Stimulated activated CD4-positive, alpha-beta T cell treated with anti-CD3 and anti-CD28 coated beads, Interleukin-2, amount 100 ng/mL, for 48 hours (primary cell): ENCODE measurements at places on chromosomes 11 and 22.

- DNase-seq = no peak
Measured at GRCh38 chr11:3623767-3624458, 17.9 kb downstream of the ART5 start.

DNA sequence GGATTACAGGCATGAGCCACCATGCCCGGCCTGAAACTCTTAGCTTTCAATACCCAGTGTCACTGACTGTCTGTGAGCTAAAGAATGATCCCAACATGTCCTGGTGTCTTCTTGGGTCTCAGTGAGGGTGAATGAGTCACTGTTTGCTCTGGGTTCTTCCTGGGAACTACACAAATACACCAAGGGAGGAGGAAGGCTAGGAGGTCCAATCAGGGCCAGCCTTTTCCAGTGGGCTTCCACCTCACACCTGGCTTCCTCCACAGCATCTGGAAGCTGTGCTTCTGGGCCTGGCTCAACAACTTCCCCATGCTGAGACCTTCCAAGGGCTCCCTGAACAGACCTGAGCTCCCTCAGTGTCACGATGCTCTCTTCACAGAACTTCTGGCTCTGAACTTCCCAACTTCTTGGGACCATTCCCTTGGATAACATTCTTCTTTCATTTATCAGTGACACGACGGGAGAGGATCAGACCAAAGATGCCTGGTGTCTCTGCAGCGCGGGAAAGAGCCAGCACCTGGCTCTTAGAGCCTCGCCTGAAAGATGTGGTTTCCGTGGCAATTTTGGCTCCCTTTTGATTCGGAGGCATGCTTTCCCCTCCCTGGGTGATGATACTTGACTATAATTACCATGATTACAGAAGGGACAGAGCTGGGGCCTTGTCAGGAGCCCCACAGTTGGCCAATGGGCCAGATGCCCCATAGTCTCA, 22.3 kb upstream of the CHRM4 start:
- DNase-seq = no peak

DNA sequence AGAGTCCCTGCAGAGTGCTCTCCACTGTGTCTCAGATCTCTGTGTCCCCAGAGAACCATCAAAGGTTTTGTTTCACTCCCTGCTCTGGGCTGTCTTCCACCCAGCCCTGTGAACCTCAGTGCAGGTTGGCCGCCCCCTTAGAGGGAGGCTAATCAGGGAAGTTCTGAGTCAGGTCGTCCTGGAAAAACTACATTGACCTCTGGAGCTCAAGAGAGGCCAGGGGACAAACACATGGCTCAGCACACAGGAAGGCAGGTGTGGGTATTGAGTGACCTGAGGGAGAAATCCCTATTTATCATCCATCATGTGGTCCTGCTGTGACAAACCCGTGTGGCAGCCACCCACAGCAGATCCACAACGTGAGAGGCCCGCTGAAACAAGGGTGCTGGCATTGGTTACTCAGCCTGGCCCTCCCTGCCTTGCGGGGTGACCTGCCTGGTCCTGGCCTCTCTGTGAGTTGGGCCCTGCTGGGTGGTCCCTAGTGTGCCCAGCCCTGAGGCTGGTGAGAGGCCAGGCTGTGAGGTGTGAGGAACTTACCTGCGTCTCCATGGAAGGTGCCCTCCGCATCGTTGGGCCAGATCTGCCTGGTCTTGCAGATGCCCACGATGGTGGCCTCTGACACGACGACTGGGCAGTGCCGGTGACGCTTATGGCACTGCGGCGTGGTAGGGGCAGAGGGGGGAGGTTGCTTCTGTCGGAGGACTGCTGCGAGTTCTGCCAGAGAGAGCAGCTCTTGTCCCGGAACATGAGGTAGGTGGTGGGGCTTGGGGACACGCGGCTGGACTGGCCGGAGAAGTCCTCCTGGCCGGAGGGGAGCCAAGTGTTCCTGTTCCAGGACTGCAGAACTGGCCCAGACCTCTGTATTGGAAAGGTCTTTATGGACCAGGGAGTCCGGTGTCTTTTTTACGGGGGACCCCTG, 669 bp upstream of the BCR start:
- peak; percentile 11 for DNase-seq

GRCh38 chr11:61187505-61188130, 15.7 kb upstream of the PGA3 start:
- DNase-seq = peak; percentile 84

- no peak for DNase-seq
Measured at GRCh38 chr11:102410382-102410784, 42.2 kb downstream of the TMEM123 start.
